Stimulated activated CD4-positive, alpha-beta T cell treated with anti-CD3 and anti-CD28 coated beads, Interleukin-12 subunit alpha, Interleukin-12 subunit beta, amount 100 ng/mL, for 48 hours (primary cell): ENCODE measurements at places on chromosomes 3 and 15.

DNA sequence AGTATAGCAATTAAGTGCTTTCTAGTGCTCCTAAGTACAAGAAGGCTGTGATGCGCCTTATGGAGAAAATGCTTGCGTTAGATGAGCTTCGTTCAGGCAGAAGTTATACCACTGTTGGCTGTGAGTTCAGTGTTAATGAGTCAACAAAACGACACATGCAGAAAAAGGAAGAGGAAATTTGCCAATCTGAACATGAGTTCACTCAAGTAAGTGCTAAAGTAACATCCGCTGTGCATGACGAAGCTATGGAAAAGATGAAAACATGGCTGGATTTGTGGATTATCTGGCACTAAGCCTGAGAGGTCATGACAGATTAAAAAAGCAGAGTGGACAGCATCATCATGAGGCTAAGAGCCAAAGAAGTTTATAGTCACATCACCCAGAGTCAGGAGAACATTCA lies 36.9 kb downstream of the SH3BP5 start:
- no peak for DNase-seq

DNA sequence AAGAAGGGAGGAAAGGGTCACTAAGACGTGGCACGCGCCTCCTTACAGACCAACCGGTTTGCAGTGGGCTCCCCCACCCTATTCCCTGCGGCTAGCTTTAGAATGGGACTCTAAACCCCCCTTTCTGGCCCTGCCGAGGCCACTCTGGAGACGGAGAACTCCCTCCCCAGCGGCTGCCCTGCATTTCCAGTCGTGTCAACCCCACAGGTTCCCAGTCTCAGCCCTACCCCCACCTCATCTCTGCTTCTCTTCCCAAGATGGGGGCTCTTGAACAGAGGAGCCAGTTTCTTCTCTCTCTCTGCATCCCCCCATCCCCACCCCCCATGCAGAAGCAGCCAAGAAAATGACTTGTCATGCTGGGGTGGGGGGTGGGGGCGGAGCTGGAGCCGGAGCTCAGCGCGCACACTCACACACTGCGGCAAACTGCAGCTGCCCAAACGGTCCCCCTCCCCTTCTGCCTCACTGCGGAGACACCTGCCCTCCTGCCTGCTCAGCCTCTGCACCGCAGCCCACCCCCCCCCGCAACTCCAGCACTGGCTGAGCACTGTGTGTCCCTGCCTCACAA lies 871 bp downstream of the MAP1A start:
- DNase-seq = no peak

DNA sequence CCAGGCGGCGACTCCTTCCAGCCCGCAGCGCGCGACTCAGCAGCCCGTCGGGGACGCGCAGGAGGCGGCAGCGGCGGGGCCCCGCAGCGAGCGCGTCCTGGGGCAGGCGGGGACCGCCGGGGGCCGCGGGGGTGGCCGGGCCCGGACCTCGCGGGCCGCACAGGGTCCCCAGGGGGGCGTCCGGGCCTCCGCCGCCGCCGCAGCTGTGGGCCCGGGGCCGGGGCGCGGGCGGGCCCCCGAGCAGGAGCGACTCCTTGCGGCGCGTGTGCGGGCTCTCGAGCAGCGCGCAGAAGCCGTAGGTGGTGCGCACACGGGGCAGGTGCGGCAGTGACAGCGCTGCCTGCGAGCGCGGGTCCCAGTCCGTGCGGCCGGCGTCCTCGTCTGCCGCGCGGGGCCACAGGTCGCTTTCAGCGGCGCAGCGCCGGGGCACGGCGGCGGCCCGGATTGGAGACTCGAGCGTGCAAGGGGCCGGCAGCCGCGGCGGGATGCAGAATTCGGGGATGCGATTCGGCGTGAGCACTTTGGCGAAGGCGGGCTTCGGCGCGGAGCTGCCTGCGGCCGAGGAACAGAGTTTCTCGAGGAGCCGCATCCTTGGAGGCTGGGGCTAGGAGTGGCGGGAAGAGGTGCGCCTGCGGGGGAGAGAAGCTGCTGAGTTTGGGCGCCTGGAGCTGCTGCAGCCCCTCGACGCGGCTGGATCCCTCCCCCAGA lies 535 bp downstream of the C2CD4B start:
- DNase-seq = no peak

- no peak for DNase-seq
Observed at GRCh38 chr3:123523023-123523412, 61.8 kb downstream of the HACD2 start.

GRCh38 chr15:75761446-75762356 lies 49.1 kb upstream of the CSPG4 start:
- no peak for DNase-seq

DNA sequence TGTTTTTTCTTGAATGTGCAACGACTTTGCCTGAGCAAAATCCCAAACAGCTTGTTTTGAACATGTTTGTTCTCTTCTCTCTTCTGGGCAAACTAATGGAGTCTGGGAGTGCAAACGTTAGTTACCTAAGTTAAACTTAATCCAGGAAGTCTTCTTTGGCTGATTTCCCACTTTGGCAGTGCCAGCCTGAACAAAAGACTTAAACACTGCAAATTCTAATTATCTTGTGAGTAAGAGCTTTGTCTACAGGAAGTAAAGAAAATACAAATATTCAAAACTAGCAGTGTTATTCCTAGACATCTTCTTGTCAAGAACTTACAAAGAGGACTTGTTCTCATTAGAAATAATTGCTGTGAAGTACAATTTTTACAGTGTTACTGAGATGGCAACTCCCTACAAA lies 16.7 kb upstream of the DENND6A start:
- DNase-seq = no peak

DNA sequence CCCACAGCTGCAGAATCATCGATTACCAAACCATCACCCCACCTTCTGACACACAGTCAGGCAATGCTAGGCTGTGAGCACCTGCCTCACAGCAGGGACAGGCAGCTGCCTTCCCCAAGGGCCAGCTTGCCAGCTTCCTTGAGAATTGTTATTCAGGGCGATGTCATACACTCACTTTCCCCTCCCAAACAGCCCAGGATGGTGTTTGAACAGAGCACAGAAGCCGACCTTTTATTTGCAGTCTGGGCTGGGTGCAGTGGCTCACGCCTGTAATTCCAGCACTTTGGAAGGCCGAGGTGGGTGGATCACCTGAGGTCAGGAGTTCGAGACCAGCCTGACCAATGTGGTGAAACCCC lies 84.5 kb upstream of the HERC1 start:
- no peak for DNase-seq

GRCh38 chr3:186775999-186776398 lies 7.4 kb upstream of the EIF4A2 start:
- DNase-seq = no peak

- no peak for DNase-seq
Observed at GRCh38 chr3:17302774-17303173, 418.0 kb downstream of the PLCL2 start.
